ENCODE measurements at places on chromosomes 11 and 22.
A peak's percentile ranks its signal among the peaks of the same experiment; 100 is the strongest.

GRCh38 chr22:42881982-42882656 lies 25.0 kb upstream of the ARFGAP3 start:
- DNase-seq, result no peak

GRCh38 chr22:38793721-38794466 lies at the start of gene DNAL4:
Gene DNAL4, minus strand, starts transcription at chr22:38794143. Its CDS starts 11,412 bp downstream, at chr22:38782731.
- peak; percentile 89 for DNase-seq

DNA sequence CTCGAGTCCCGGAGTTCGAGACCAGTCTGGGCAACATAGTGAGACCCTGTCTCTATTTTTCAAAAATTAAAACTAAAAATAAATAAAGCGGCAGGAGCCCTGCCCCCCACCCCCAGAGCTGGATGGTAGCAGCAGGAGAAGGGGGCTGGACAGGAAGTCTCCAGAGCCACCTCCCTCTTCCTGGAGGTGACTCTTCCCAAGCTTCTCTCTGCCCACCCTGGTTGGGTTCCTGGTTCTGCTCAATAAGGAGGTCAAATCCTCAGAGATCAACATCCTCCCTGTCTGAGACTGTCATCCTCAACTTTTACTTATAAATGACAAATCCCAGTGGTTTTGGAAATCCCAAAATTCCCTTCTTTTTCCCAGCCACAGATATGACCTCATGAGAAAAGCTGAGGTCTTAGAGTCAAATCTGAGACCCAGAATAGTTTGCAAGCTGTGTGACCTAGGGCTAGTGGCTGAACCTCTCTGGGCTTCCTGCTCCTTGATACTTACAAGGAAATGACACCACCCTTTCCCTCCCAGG lies 987 bp downstream of the C1QTNF6 start:
- DNase-seq, result no peak

GRCh38 chr11:65651589-65652510 lies 10.9 kb downstream of the RELA start:
- no peak for DNase-seq
